ENCODE measurements at places on chromosomes 7 and 10.

- no peak for DNase-seq
Measured at GRCh38 chr10:103618575-103619423, 125.3 kb downstream of the NEURL1 start.

- no peak for DNase-seq
Measured at GRCh38 chr7:133367561-133367960, 114.7 kb downstream of the EXOC4 start.

DNA sequence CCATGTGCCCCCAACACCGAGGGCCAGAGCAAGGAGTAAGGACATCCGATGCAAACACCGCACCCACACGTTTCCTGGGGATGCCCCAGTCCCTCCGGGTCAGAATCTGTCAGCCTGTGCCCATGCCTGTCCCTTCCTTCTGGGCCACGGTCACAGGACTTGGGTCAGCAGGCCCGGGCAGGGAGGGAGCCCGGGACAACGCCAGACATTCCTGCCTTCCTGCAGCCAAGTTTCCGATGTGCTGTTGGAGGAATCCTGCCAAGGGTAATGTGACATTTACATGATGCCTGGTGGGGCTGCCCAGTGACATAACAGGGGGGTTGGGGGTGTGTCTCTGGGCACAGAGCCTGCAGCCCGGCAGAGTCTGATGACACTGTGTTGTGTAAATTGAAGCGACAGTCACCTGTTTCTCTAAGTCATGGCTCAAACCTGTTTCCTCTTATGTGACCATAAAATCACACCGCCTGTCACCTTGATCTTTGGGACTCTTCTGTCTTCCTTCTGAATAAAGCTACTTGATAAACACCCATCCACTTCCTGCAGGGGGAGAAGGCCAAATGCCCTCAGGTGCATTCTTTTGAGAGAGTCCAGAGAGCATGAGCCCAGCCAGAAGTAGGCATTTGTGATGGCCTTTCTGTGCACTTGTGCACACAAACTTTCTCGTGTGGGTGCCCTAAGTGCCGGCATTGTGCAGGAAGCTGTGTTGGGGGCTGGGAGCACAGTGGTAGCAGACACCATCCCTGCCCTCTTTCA, 175.3 kb upstream of the RHEB start:
- DNase-seq, result no peak

DNA sequence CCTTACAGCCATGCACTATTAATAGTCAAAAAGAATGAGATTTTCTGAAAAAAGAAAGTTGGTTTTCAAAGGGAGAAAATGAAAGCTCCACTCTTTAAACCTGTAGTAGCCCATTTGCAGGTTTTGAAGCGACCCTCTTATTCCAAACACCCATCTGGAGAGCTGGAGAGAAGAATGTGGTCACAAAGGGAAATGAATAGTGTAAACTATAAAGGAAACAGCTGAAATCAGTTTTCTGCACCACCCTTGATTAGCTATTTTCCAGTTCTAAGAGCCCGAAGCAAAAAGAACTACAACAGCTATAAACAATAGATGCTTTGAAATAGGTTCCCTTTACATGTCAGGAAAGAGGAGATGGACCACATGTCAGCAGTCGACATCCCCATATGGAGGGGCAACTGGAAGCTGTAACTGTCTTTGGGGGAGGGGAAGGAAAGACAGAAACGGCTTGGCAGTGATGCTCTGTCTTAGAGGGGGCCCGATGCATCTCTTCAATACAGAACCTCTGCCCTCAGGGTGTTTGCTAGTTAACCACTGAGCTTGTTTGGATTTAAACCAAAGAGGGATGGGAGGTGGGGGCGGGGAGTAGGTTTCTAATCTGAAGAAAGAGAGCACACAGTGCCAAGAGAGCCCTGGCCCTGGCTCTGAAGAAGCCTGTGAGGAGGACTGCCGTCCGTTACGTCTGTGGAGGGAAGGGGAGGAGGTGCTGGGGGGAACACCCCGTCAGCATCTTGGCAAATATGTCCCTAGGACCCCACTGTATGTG, 55.3 kb downstream of the CPVL start:
- no peak for DNase-seq

- no peak for DNase-seq
Measured at GRCh38 chr10:48414778-48415177, 108.3 kb downstream of the MAPK8 start.

GRCh38 chr7:29853072-29853471, 46.8 kb downstream of the WIPF3 start:
- no peak for DNase-seq

GRCh38 chr7:49597805-49598204, 175.6 kb upstream of the VWC2 start:
- DNase-seq, result no peak

DNA sequence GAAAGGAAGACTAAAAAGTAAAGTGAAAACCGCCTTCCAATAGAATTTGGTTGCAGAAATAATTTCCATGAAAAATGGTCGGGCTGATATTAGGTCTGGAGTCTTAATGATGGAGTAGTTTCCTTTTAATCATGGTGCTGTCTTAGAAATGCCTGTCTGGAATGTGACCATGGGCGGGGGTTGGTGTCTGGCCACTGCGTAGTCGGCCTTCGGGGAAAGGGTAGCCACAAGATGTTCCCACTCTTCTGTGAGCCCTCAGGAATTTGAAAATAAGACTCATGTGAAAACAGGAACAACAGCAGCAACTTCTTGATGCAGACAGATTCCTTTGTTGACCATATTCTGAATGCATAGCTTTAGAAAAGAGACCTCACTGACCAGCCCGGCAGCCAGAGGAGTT, 176.8 kb downstream of the KIAA1217 start:
- DNase-seq, result no peak

DNA sequence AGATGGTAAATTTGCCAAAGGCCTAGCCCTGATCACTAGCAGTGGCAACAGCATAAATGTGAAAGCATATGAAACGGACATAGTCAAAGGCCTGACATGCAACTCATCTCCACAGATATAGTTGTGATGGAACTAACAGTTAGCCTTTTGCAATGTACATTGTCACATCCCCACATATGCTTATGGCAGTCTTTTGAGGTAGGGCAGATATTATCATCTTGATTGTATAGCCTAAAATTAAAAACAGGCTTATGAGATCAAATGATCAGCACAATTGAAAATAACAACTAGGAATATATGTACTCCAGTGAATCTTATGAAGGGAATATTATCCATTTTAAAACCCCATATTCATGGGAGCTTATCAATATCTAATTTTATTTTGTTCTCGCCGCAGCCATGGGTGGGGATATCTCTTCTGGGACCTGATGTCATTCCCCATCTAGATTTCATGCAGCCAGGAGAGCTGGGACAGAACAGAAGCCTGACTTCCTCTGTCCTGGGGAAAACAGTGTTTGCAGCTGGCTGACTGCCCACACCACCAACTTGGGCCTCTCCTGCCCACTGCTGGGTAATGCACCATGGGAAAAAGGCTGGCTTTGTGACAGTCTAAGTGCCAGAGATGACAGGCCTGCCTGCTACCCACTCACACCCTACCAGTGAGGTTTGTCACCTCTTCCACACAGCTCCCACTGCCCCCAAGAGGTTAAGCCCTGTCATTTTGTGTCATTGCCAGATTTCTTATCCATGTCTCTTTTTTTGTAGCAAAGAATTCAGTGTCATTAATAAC, 180.2 kb upstream of the FZD1 start:
- DNase-seq, result no peak

GRCh38 chr10:64148607-64149006, 627.4 kb downstream of the REEP3 start:
- DNase-seq, result no peak

DNA sequence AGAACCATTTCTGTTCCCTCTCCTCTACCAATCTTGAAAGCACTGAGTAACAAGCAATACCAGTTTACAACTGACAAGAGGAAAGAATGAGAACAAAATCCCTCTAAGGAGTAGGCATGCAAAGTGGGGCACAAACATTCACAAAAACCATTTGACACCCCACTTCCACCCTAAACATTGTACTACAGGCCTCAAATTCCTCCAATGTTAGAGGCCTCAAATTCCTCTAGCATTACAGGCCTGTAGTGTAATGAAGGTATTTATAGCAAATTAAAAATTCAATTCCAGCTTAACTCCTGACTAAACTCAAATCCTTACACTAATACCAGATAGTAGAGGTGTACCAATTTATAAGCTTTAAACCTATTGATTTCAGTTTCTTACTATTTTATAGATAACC, 85.4 kb downstream of the SIRT1 start:
- DNase-seq, result no peak

DNA sequence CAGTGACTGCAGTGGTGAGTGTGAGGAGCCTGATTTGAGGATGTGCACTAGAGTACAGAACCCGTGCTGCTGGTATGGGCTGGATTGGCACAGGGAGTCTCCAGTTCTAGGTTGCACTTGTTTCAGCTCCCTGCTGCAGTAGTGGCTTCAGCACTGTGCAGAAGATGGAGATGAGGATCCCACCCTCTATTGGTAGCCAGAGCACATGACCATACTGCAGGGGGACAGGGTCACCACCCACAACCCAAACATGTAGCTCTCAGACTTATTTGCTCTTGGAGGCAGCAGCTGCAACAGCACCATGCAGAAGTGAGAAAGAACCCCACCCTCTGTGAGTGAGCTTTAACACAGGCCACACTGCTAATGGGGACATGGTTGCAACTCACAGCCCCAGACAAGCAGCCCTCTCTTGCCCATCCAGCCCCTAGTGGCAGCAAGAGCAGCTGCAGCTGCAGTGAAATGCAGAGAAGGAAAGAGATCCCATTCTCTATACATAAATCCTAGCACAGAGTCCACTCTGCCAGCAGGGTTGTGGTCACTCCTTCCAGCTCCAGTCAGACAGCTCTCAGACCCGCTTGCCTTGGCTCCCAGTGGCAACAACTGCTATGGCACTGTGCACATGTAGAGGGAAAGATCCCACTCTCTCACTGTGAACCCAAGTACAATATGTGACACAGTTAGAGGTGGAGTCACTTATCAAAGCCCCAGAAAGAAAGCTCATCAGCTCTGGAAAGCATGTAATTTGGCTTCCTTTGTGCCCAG, 51.4 kb upstream of the SCIN start:
- DNase-seq, result no peak

DNA sequence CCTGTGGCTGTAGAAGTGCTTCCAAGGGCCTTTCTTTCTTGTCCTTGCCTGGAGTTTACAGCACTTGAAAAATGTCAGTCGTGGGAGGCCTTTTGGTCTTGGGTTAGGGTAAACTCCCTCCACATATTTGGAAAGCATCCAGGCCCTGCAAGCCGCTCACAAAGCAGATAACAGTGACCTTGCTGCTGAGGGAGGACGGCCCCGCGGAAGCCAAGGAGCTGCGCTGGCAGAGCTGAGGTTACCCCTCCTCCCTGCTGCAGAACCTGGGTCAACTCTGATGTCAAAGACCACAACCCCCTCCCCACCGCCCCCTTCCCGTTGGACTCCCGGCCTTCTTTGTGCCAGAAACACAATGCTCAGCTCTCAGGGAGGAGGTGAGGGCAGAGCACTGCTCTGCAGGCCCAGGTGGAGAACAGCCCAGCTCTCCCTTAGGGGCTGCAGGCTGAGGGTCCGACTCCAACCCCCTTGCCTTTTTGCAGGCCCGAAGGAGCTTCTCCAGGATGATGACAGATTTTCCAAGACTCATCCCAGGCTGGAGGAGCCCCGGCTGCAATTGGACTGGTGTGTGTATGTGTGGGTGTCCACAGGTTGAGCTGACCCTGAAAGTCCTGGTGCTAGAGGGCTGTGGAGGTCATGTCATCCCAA, 957.6 kb upstream of the ZNF722 start:
- DNase-seq, result no peak

DNA sequence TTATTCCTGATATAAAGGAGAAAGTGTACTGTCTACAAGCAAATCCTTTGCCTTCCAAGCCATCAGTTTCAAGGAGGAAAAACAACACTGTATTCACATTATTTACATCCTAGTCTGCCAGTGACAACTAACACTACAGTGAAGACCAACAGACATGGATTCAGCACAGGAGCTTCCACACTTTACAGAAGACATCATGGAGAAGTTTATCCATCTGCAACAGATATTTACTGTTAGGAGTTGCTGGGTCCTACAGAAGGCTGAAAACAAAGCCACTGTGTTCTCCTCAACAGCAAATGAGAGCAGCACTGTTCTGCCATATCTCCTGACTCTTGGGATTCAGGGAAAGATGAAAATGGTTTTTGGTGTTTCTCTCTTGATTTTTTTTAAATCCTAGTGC, 31.9 kb downstream of the NAPEPLD start:
- DNase-seq, result no peak

GRCh38 chr7:127953423-127954356, 77.5 kb downstream of the LRRC4 start:
- DNase-seq, result no peak

GRCh38 chr7:133540096-133540860, 287.4 kb downstream of the EXOC4 start:
- no peak for DNase-seq
